Fibroblast of skin of scalp (primary cell): ENCODE measurements at places on chromosomes 1 and 21.

- no peak for DNase-seq
Observed at GRCh38 chr1:209609791-209610630, 26.5 kb downstream of the CAMK1G start.

DNA sequence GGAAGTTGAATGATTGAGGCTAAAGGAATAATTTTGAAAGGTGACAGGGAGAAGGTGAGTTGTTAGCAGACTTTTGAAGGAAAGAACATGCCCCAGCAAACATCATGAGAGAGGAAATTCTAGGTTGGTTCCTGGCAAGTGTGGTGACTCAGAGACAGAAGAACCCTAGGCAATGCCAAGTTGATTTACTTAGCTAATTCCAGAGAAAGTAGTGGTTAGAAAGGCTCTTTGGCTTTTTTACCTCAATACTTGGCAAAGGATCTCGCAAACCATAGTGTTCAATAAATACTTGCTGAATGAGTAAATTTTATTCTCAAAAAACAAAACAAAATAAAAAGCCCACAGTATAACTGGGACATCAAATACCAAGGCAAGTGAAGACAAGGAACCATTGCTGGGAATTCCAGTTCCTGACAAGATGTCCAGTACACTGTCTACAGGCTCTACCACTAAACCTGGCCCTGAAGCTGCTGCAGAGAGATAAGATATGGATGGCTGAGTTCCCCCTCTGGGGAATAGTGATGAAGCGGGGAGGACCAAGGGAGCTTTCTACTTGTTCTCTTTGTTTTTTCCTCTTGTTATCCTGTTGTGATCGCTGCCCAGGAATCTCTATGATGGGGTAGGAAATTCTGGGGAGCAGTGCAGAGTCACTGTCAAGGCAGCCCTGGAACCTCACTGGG is 48.2 kb downstream of the IL12RB2 start:
- peak; percentile 82 for DNase-seq

GRCh38 chr1:219265026-219265515 is 91.4 kb downstream of the LYPLAL1 start:
- no peak for DNase-seq

DNA sequence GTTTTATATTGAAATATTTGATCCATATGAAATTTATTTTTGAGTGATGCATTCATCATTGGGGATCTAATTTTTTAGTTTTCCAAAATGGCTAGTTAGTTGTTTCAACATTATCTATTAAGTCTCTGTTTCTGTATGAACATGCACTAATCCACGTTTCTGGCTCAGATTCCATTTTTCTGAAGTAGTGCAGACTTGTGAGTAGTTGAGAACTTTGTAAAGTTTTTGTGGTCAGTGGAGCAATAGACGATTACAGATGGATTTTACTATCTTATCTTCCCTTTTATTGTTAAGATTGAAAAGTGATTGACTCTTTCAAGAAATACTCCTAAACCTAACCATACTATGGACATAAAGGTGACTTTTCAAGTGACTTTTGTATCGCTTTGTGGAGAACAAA is 16.7 kb downstream of the SOAT1 start:
- DNase-seq, result peak; percentile 53

DNA sequence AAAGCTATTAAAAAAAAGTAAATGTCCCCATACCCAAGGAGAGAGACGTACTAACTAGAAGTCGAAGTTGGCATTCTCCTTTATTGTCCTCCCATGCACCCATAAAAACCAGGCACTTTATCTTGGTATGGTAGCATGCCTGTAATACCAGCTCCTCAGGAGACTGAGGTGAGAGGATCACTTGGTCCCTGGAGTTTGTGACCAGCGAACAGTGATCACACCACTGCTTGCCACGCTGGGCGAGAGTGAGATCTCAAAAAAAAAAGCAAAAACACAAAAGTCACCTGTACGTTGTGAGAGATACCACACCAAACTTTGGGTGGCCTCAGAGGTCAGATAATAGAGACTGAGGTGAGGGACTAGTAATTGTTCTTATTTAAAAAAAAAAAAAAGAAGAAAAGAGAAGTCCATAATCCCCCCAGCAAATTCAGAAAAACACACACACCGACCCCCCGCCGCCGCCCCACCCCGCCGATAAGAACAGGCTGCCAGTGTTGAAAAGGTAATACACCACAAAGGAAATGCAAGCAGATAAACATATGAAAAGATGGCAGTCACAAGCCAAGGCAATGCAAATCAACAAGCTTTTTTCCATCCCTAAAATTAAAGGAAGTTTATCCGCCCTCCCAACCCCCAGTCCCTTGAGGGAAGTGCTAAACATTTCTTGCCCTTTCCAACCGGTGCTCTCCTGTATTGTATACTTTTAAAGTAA is 3.6 kb downstream of the L1TD1 start:
- no peak for DNase-seq

- no peak for DNase-seq
Observed at GRCh38 chr1:155184835-155185782, 11.5 kb downstream of the TRIM46 start.

DNA sequence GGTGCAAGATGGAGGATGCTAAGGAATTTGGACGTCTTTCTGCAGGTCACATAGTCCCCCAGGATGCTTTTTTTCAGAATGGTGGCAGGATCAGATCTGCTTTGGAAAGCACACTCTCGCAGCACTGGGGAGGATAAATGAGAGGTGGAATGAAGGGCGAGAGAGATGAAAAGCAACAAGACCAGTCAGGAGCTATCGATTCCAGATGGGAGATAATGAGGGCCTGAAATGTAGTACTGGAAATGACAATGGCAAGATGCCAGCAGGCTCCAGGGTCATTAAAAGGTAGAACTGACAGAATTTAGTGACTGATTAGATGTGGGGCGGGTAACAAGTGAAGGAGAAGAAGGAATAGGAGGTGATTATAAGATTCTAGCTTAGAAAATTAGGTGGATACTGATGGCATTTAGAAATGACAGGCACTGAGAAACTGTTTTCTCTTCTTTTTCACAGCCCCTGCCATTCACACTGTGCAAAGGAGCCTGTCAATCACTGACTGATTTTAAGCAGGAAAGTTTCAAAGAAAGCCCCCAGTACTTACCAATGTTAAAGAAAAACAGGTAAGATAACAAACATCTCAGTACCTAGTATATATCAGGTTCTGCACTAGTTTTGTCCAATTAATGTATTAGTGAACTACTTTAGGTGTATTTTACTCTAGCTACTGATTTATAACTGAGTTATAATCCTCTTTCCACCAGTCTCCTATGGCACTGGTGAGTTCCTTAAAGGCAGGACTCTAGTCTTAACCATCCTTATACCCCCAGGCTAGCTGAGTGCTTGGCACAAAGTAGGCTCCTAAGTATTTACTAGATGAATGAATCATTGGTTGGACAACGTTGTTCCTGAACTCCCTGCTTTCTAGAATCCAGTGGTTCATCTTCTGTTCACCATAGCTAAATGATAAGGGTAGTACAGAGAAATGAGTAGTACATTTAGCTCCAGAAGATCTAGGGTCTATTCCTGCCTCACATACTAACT is 9.2 kb downstream of the PIGM start:
- DNase-seq, result no peak

GRCh38 chr1:83882906-83883305 is 116.0 kb downstream of the TTLL7 start:
- DNase-seq, result peak; percentile 69

- peak; percentile 91 for DNase-seq
Observed at GRCh38 chr1:176241385-176242015, 34.4 kb upstream of the COP1 start.

DNA sequence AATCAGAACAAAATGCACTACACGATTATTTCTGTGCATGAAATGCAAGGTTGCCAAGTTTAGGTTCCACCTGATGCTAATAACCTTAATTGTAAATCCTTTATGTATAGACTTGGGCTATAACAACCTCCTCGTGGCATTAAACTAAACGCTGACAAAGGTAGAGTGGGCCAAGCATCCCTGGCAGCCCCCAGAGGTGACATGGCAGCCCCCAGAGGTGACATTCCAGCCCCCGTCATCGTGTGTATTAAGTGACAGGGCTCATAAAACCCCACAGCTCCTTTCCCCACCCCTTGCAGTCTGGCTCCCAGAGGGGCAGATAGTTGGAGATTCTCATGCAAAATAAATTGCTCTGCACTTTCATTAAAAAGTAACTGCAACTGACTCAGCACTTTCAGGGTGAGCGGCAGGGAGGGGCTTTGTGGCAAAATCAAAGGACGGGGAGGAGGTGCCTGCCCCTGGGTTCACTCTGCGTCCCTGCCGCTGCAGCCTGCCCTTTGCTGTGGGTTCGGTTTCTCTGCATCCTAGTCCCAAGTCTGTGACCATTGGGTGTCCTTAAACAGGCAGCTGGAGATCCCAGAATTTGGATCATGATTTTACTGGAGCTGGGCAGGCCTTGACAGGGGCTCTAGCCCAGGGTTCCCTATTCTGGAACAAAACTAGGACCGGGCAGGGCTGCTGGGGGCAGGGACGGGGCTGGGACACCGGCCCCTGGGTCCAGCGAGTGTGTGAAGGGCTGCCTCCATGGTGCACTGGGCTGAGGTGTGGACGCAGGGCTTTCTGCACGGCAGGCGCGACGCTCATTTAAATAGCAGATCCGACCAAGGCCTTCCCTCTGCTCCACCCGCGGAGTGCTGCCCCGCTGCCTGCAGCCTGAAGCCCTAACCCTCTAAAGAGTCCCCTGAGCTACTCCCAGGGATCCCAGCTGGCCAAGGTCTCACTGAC is 234.9 kb upstream of the VAMP3 start:
- DNase-seq, result no peak

GRCh38 chr21:36917471-36918158 is 48.9 kb downstream of the HLCS start:
- peak; percentile 66 for DNase-seq

GRCh38 chr1:26020330-26020768 is 1.2 kb upstream of the EXTL1 start:
- peak; percentile 59 for DNase-seq

- peak; percentile 34 for DNase-seq
Observed at GRCh38 chr1:208654241-208654640, 410.1 kb upstream of the PLXNA2 start.

GRCh38 chr1:14977338-14977931 is 176.1 kb upstream of the TMEM51 start:
- DNase-seq, result no peak

- peak; percentile 60 for DNase-seq
Observed at GRCh38 chr1:38297842-38298241, 251.2 kb upstream of the POU3F1 start.

GRCh38 chr1:236066828-236067386 is 2.0 kb upstream of the NID1 start:
- DNase-seq, result peak; percentile 48

- peak; percentile 87 for DNase-seq
Observed at GRCh38 chr1:183604038-183604808, 14.0 kb upstream of the NCF2 start.

DNA sequence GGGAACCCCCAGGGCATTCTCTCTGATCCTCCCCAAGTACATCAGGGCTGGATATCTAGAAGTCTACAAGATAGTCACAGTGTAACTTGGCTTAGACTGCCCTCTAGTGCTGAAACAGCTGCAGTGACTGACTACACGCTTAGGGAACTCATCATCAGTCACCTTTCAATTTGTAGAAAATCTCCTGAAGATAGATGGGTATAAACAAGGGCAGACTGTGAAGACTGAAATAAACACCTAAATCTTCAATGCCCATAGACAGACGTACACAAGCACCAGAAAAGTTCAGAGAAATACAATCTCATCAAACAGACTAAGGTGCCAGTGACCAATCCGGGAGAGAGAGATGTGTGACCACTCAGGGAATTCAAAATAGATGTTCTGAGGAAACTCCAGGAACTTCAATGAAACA is 46.6 kb downstream of the PACC1 start:
- peak; percentile 76 for DNase-seq

- DNase-seq, result no peak
Observed at GRCh38 chr1:40362199-40362598, 11.3 kb upstream of the SMAP2 start.

GRCh38 chr1:65483993-65484754 is 63.7 kb downstream of the LEPR start:
- no peak for DNase-seq

- no peak for DNase-seq
Observed at GRCh38 chr1:212466437-212466836, 33.7 kb downstream of the NENF start.

- DNase-seq, result no peak
Observed at GRCh38 chr1:1398677-1399186, 403 bp downstream of the CCNL2 start.
